Right atrium auricular region (tissue), 2 donors: ENCODE measurements at places on chromosomes 11 and 22.

DNA sequence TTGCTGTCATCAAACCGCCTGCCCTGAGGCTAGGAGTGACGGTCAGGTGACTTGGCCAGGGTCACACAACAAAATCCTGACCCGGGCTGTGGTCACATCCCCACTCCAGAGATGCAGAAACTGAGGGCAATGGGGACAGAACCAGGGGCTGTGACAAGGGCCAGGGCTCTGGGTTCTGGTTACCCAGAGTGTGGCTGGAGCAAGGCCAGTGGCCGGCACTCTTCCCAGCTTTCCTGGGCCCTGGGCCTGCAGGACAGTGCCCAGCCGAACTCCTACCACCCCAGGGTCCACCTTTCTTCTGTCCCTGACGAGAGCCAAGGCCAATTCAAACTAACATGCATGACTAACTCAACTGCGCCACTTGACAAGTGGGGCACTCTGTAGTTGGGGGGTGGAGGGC lies 35.9 kb downstream of the ARVCF start:
- H3K36me3 ChIP-seq: peaks cover 37% of the 10 kb centered on the region

DNA sequence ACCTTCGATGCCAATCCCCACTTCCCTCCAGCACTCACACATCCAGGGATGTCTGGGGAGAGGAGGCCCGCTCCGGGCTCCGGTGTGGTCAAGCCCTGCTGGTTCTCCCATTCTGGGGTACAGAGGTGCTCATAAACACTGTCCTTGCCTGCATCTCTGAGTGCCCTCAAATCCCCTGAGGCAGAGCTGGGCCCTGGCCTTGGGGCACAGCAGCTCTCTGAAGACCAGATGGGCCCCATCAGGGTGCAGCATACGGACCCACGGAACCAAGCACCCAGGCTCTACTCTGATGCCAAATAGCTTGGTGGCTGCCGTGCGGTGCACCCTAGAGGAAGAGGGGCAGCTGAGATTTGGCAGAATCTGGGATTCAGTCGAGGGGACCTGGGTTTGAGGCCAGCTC lies 35.7 kb upstream of the NNMT start:
- H3K4me3 ChIP-seq: no peak overlapping the region
- peaks cover 4% of the 10 kb centered on the region for H3K36me3 ChIP-seq
- H3K4me1 ChIP-seq: peaks cover 74% of the 10 kb centered on the region
- H3K27me3 ChIP-seq: no peaks in the 10 kb centered on the region
- H3K27ac ChIP-seq: peak overlapping the region; percentile 88
- no peak for DNase-seq

GRCh38 chr11:84518631-84519183 lies 1108.4 kb downstream of the DLG2 start:
- H3K36me3 ChIP-seq: no peaks in the 10 kb centered on the region
- no peak overlapping the region for H3K27ac ChIP-seq
- no peak overlapping the region for H3K4me3 ChIP-seq

DNA sequence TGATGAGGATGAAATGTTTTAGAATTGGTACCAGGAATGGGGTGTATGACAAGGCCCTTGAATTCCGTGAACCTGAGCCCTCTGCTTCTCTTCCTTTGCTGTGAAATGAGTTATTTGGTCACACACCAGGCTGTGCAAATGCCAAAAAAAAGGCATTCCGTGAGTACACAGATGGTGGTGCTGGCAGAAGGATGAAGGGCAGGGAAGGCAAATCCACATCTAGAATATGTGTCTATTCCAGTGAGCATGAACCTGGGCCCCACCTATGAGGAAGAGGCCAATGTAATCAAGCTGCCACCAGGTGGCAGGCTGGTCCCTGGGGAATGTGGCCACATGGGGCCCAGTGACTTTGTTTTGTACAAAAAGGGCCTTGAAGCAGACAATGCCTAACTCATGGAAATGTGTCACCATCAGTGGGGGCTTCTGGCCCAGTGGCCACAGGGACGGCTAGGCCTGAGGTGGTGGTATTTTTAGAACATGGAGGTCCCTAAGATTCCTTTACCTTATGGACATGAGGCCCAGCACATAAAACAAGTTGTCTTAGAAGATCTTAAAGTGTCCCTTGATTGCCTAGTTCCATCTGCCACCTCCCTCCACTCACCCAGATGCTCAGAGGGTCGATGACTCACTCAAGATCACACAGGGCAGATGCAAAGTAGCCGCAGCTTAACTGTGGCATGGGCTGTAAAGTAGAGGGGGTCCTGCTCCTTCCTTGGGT lies 3.9 kb upstream of the RNF215 start:
- no peak overlapping the region for H3K27ac ChIP-seq
- no peak overlapping the region for H3K4me3 ChIP-seq
- H3K27me3 ChIP-seq: no peaks in the 10 kb centered on the region
- peaks cover 13% of the 10 kb centered on the region for H3K4me1 ChIP-seq
- no peaks in the 10 kb centered on the region for H3K36me3 ChIP-seq

DNA sequence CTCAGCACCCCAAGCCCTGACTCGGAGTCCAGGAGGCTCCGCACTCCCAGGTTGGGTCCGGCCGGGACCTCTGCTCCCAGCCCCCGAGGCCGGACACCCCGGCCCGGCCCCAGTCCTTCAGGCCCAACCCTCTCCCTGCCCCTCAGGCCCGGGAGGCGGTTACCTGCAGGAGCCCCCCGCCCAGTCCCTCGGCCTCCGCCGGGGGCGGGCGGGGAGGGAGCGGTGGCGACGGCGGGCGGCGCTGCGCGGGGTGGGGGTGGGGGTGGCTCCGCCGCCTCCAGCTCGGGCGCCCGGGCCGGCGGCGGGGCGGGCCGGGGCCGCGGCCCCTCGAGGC lies 310 bp downstream of the TCF20 start:
- peak overlapping the region; percentile 79 for H3K27ac ChIP-seq
- no peaks in the 10 kb centered on the region for H3K27me3 ChIP-seq
- DNase-seq: no peak
- H3K36me3 ChIP-seq: no peaks in the 10 kb centered on the region
- peak overlapping the region; percentile 99 for H3K4me3 ChIP-seq
- H3K4me1 ChIP-seq: no peaks in the 10 kb centered on the region

- no peak for DNase-seq
- no peaks in the 10 kb centered on the region for H3K27me3 ChIP-seq
- H3K36me3 ChIP-seq: no peaks in the 10 kb centered on the region
These were observed 111.2 kb downstream of the MRTFA start for GRCh38 chr22:40525250-40525884.
